HCEC 1CT (cell line): ENCODE measurements at places on chromosomes 7 and 10.

- peak; percentile 28 for DNase-seq
Measured at GRCh38 chr7:12729112-12729511, 41.7 kb downstream of the ARL4A start.

GRCh38 chr10:31261511-31262311 is 57.3 kb upstream of the ZEB1 start:
- DNase-seq, result peak; percentile 85

DNA sequence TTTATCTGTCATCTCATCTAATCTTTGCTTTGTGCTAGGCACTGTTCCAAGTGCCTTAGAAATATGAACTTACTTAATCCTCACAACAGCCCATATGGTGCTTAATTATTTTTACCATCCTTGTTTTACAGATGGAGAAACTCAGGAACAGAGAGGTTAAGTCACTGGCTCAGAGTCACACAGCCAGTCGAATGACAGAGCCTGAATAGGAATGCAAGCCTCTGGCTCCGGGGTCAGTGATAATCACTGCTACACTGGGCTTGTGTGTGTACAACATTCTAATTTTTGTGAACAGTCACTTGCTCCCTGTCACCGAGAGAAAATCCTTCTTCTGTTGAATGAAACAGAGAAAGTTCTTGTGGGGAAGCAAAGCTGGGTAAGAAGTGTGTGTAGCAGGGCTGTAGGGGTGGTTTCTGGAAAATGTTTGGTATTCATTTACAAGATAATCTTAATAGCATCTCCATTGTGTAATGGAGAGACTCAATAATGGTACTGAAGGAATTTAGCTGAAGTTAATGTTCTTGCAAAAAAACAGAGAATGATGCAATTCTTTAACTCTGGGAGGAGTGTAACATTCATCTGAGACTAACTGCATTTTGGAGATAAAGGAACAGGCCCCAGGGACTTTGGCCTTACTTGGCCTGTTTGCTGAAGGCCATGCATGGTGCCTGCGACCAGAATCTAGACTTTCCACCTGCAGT is 290.6 kb downstream of the FRMD4A start:
- peak; percentile 19 for DNase-seq

- DNase-seq, result no peak
Measured at GRCh38 chr7:7536396-7537019, 835 bp upstream of the COL28A1 start.

- DNase-seq, result no peak
Measured at GRCh38 chr10:76302481-76302880, 871.1 kb downstream of the LRMDA start.

DNA sequence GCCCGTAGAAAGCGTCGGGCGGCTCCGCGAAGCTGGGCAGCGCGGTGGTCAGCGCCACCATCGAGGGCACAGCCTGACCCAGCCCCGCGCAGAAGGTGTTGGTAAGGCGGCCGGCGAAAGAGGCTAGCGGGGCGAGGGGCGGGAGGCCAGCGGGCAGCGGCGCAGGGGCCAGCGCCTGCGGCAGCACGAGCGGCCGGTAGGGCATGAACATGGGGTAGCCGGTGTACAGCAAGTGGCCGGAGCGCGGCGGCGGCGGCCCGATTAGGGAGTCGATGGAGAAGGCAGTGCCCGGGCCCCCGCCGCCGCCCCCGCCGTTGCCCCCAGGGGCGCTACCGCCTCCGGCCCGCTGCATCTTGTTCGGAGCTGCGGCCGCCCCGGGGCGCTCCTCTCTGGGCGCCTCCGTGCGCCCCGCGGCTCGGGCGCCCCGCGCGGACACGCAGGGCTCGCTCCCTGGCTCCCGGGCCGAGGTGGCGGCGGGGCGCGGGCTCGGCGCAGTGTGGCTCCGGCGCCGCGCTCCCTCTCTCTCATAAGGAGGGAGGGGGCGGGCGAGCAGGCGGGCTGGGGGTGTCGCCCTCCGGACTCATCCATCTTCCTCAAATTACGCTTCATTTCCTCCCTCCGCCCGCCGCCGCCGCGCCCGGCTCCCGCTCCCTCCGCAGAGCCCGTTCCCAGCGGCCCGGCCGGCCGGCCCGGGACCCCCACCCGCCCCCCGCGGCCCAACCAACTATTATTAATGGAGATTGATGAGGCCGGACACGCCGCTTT is at the start of gene GBX1:
Gene GBX1 (minus strand): TSS at position 498 of the 765 bp plus-strand sequence. CDS start 146 bp downstream, at position 352.
- DNase-seq, result no peak

DNA sequence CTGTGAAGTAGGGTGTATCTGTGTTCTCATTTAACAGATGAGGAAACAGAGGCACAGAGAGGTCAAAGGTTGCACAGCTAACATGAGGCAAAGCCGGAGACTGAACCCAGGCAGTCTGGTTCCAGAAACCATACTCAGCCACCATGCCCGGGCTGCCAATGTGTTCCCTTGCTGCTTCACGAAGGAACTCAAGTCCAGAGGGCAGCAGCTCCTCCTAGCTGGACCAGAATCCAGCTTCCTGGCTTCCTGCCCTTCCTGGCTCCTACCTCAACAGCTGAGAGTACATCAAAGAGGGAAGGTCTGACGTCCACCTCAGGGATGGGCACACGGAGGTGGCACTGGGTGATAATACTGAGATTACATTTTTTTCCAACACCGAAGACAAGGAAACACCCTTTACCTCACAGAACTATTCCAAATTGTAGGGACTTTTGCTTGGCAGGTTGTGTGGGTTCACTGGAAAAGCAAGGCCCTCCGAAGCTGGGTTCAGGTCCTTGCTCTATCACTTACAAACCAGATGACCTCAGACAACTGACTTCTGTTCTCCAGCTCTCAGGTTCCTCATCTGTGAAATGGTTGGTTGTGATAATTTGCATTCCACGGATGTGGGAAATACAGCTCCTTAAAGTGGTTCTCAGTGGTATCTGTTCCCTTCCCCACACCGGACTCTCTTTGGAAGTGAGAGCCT is 154.1 kb upstream of the ZMIZ1 start:
- no peak for DNase-seq

GRCh38 chr7:93148144-93148543 is at the start of gene SAMD9L:
Gene SAMD9L (minus strand): TSS chr7:93148385. CDS start chr7:93135971, 12,414 bp downstream.
- no peak for DNase-seq

GRCh38 chr10:9602998-9603397 is 1414.7 kb upstream of the CELF2 start:
- DNase-seq, result no peak

GRCh38 chr10:69663369-69663947 is 33.4 kb downstream of the FAM241B start:
- DNase-seq, result no peak

DNA sequence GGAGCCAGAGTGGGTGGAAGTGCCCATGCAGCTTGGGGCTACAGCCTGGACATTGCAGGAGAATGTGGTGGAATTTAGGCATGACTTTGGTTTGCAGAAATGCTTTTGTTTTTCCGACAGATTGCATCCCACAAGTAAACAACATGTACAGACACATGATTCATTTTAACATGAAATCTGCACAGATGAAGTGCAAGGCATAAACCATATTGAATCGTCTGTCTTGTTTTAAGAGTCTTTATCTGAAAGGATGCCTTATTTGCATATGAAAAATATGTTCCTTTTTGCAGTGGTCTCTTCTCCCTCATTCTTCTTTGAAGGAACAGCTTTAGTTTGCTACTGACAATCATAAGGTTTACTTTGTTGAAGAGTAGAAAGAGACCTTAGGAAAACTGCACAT is 94.9 kb downstream of the NXPH1 start:
- no peak for DNase-seq

- peak; percentile 77 for DNase-seq
Measured at GRCh38 chr7:42914421-42915045, 2.7 kb upstream of the C7orf25 start.

DNA sequence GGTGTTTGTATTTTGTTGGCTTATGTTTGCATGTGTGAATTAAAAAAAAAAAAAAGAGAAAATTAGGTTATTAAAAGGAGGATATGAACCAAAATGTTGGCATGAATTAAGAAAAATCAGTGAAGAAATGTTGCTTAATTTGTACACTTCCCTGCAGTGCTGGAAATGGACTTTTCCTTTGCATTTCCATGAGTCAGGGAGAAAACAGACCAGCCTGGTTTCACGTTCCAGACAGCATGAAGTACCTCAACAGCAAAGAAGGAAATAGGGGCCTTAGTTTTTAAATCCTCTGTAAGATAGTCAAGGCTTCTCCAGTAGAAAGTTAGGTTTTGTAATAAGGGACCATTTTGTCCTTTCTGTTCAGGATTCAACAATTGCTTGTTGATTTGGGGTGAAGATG is 159.7 kb downstream of the CELF2 start:
- no peak for DNase-seq
